ENCODE measurements at places on chromosomes 13 and 19.

GRCh38 chr13:79187917-79188690 lies 218.0 kb downstream of the RBM26 start:
- DNase-seq: no peak

DNA sequence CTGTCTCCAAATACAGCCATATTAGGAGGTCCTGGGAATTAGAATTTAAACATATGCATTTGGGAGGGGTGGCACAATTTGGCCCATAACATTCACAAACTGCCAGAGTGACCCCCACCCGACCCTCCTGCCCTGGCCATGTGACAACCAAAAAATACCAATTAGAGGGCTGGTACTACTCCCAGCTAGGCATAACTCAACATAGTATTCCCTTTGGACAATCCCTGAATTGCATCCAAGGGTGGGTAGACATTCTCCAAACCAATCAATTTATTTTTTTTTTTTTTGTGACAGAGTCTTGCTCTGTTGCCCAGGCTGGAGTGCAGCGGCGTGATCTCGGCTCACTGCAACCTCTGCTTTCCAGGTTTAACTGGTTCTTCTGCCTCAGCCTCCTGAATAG lies 29.8 kb downstream of the CLEC17A start:
- DNase-seq: no peak

DNA sequence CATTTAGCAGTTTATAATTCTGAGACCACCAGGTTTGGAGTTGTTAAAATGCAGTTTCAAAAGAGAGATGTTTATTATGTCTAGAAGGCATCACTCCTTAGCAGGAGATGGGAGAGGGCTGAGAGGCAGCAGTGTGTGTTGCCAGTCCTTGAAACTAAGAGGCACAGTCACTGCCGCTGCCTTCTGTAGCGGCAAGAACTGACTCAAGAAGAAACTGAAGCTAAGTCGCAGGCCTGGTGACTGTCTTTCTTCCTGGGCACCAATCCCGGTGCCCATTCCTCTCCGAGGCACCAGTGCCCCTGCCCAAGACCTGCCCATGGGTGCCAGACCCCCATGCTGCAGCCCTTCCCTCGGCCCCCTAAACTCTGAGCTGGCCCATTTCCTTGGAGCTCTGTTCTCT lies 20.1 kb downstream of the N4BP2L1 start:
- no peak for DNase-seq

DNA sequence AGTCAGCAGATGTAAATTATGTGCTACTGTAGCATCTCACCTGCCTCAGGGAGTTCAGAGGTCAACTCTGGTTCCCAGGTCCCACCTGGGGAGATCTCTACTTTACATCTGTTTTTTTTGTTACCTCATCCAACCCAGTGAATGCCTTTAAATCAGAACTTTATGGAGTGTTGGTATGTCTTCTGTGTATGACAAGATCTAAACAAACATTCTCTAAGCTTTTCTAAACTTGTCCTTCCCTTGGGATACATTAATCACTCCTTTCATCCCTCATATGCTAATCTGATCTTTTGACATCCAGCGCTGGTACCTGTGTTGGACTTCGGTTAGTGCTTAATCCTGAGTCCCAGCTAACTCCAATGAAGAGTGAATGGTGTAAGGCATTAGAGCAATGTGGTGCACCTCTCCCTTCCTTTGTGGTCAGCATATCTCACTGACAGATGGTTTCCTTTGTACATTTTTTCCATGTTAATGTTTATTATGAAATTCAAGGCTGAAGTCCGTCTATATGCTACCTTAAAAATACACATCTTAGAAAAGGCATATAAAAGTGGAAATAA lies 213.4 kb downstream of the ABCC4 start:
- no peak for DNase-seq

- DNase-seq: no peak
Observed at GRCh38 chr19:45766869-45767346, 2.1 kb downstream of the SIX5 start.

DNA sequence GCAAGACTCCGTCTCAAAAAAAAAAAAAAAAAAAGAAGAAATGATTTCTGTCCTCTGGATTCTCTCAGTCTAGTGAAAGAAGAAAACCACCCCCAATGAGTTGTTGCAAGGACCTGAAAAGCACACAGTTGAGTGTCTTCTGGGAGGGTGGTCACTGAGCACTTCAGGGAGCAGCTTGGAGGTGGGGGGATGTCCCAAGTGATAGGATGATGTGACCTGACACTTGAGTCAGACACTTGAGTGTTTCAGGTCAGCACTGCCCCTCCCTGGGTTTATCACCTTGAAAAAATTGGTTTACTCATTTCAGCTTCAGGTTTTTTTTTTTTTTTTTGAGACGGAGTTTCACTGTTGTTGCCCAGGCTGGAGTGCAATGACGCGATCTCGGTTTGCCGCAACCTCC lies 63.2 kb downstream of the ZNF823 start:
- DNase-seq: no peak

GRCh38 chr19:48308631-48309586 lies 16.4 kb upstream of the EMP3 start:
- DNase-seq: no peak

- DNase-seq: peak; percentile 81
Observed at GRCh38 chr19:36605101-36605876, at the start of gene ZNF382. Gene ZNF382, plus strand, starts transcription at chr19:36605313. Its CDS starts 4,602 bp downstream, at chr19:36609915.

DNA sequence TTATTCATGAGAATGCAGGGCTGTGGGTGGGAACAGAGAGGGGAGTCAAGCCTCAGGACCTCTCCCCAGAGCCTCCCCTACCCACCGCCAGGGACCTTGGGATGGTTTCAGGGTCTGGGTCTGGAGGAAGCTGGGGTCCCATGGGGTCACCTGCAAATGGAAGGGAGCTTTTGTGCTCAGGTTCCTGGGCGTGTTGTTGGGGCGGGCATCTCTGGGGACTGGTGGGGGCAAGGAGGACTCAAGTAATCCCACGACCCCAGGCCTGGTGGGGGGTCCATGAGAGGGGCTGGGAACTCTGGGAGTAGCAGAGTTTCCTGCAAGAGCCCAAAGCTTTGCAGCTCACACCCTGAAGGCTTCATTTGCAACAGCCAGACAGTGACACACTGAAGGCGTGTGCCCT lies 60.2 kb downstream of the UNC13A start:
- DNase-seq: no peak

DNA sequence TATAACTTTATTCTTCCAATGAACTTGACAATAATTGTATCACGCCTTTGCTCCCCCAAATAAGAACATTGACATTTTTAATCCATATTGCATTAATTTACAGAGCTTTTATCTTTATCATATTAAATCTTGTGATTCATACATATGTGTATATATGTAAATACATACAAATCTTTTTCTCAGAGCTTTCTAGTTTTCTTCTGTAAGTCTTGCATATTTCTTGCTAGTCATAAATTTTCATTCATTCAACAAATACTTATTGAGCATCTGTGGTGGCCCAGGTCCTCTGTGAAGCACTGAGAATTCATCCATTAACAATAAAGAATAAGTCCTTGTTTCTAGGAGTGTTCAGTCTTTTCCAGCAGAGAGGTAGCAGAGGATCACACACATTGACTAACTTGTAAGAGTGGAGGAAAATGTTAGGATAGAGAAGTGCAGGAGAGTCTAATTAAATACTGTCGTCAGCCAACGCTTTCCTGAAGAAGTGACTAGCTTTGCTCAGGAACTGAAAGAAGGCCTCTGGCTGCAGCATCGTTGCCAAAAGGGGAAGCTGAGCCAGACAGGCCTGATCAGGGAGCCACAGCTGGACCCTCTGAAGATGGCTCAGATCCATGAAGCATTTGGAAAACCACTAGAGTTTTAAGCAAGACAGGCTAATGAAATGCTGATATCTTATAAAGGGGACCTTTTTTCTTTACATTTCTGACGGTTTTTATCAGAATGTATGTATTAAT lies 38.6 kb upstream of the LAMP1 start:
- no peak for DNase-seq

- DNase-seq: no peak
Observed at GRCh38 chr19:49871349-49871985, 4.1 kb upstream of the PNKP start.

DNA sequence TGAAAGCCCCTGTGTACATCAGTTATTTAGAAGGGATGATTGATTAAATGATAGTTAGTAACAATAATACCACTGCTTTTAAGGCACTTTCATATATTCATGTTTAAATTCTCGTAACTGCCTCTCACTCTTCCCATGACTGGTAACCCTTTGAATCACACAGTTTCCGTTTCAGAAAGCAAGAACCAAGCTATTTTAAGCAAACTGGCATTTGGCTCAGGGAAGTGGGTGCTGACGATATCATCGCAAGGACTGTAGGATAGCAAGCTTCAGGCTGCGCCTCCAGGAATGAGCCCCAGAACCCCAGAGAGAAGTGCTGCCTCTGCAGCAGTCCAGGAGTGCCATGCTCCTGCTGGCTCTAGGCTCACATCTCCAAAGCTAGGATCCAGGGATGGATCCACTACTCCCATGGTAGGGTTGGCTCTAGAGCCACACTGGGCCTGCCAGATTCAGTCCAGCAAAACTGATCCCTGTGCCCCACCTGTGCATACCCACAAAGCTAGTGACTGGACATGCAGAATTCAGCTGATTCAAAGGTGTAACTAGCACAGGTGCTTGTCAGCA lies 313.5 kb downstream of the SLC7A1 start:
- no peak for DNase-seq

GRCh38 chr19:19552798-19553197 lies 14.7 kb downstream of the CILP2 start:
- no peak for DNase-seq
